Body of pancreas (tissue), 4 donors: ENCODE measurements at places on chromosomes 2 and 18.

GRCh38 chr2:120613742-120614571 is 121.7 kb upstream of the GLI2 start:
- no peak for DNase-seq
- no peaks in the 10 kb centered on the region for H3K4me1 ChIP-seq

GRCh38 chr2:229032608-229033234 is 238.4 kb downstream of the PID1 start:
- H3K4me1 ChIP-seq: no peaks in the 10 kb centered on the region
- no peak overlapping the region for H3K4me3 ChIP-seq
- H3K27me3 ChIP-seq: no peaks in the 10 kb centered on the region

GRCh38 chr18:42086288-42086687 is 131.3 kb downstream of the PIK3C3 start:
- no peaks in the 10 kb centered on the region for H3K36me3 ChIP-seq
- no peaks in the 10 kb centered on the region for H3K4me1 ChIP-seq
- H3K27me3 ChIP-seq: no peaks in the 10 kb centered on the region
- no peak for DNase-seq
- H3K27ac ChIP-seq: no peak overlapping the region

- no peak overlapping the region for H3K4me3 ChIP-seq
- peak overlapping the region; percentile 26 for H3K27ac ChIP-seq
- no peaks in the 10 kb centered on the region for H3K27me3 ChIP-seq
- peaks cover 13% of the 10 kb centered on the region for H3K36me3 ChIP-seq
- H3K4me1 ChIP-seq: peaks cover 25% of the 10 kb centered on the region
- DNase-seq: no peak
Observed at GRCh38 chr2:25230198-25230947, 62.0 kb upstream of the POMC start.

DNA sequence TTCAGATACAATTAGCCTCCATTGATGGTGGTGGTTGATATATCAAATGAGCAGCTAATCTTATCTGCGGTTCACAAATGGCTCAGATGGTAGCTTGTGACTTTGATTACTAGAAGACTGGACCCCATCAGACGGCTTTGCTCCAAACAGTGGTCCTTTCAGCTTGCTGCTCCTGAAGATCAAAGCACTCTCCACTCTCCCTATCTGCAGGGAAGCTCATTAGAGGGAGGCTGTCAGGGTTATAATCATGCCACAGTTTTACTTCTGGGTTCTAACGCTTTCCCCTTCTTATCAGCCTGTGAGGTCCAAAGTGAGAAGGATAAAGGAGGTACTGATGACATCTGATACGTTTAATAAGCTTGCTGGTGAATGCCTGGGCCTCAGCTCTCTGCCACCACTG is 247.1 kb upstream of the NT5C1B start:
- no peak overlapping the region for H3K27ac ChIP-seq
- DNase-seq: no peak
- H3K27me3 ChIP-seq: no peaks in the 10 kb centered on the region

- no peak overlapping the region for H3K27ac ChIP-seq
- no peaks in the 10 kb centered on the region for H3K4me1 ChIP-seq
- no peaks in the 10 kb centered on the region for H3K27me3 ChIP-seq
- DNase-seq: no peak
- no peak overlapping the region for H3K4me3 ChIP-seq
- H3K36me3 ChIP-seq: no peaks in the 10 kb centered on the region
Observed at GRCh38 chr18:24378598-24378997, 19.0 kb downstream of the OSBPL1A start.

DNA sequence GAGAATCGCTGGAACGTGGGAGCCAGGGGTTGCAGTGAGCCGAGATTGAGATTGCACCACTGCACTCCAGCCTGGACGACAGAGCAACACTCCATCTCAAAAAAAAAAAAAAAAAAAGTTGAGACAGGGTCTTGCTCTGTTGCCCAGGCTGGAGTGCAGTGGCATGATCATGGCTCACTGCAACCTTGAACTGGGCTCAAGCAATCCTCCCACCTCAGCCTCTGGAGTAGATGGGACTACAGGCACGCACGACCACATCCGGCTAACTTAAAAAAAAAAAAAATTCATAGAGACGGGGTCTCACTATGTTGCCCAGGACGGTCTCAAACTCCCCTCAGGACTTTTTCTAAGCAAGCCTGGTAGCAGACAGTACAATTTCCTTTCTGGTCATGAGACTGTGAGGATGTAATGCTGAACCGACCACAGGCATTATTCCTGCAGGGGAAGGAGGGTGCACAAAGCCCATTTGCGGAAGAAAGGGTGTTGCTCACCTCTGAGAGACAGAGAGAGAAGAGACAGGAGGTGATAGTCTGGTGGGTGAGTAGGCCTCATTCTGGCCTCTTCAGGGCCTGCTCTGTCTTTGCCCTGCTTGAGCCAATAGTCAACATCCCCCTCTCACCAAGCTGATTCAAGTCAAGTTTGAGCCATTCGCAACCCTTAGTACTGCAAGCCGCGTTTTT is 205.3 kb downstream of the ZFP36L2 start:
- no peaks in the 10 kb centered on the region for H3K27me3 ChIP-seq
- H3K36me3 ChIP-seq: no peaks in the 10 kb centered on the region
- H3K4me3 ChIP-seq: no peak overlapping the region
- H3K4me1 ChIP-seq: peaks cover 64% of the 10 kb centered on the region
- H3K27ac ChIP-seq: peak overlapping the region; percentile 53

- H3K27me3 ChIP-seq: no peaks in the 10 kb centered on the region
- H3K4me3 ChIP-seq: no peak overlapping the region
- DNase-seq: no peak
- H3K4me1 ChIP-seq: no peaks in the 10 kb centered on the region
Observed at GRCh38 chr2:119263656-119264055, 40.0 kb downstream of the STEAP3 start.

DNA sequence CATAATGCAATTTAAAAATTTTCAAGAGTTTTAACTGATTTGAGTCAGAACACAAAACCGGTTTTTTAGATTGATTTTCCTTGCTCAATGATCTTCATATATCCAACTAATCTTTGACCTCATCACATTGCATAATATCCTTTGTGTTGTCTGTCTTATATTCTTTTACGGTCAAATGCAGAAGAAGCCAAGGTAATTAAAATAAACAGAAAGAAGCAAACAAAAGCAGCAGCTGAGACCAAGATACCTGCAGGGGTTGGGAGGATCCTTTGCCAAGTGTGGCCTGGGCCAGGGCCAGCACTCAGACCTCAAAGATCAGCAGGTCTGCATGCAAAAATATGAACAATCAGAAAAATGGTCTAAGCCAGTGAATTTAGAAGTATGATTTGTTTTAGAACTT is 428.9 kb upstream of the NETO1 start:
- H3K4me3 ChIP-seq: no peak overlapping the region
- H3K4me1 ChIP-seq: no peaks in the 10 kb centered on the region
- no peaks in the 10 kb centered on the region for H3K27me3 ChIP-seq
- no peaks in the 10 kb centered on the region for H3K36me3 ChIP-seq

- no peak for DNase-seq
- no peak overlapping the region for H3K27ac ChIP-seq
- no peaks in the 10 kb centered on the region for H3K36me3 ChIP-seq
- no peaks in the 10 kb centered on the region for H3K4me1 ChIP-seq
Observed at GRCh38 chr2:191081411-191082155, 67.6 kb upstream of the STAT1 start.

GRCh38 chr2:134367213-134367612 is 113.3 kb downstream of the MGAT5 start:
- H3K27ac ChIP-seq: no peak overlapping the region
- no peak for DNase-seq

GRCh38 chr2:18833941-18834340 is 244.6 kb upstream of the NT5C1B start:
- H3K27ac ChIP-seq: no peak overlapping the region
- H3K27me3 ChIP-seq: no peaks in the 10 kb centered on the region
- H3K36me3 ChIP-seq: no peaks in the 10 kb centered on the region
- no peak overlapping the region for H3K4me3 ChIP-seq
- no peak for DNase-seq
- peaks cover 32% of the 10 kb centered on the region for H3K4me1 ChIP-seq

DNA sequence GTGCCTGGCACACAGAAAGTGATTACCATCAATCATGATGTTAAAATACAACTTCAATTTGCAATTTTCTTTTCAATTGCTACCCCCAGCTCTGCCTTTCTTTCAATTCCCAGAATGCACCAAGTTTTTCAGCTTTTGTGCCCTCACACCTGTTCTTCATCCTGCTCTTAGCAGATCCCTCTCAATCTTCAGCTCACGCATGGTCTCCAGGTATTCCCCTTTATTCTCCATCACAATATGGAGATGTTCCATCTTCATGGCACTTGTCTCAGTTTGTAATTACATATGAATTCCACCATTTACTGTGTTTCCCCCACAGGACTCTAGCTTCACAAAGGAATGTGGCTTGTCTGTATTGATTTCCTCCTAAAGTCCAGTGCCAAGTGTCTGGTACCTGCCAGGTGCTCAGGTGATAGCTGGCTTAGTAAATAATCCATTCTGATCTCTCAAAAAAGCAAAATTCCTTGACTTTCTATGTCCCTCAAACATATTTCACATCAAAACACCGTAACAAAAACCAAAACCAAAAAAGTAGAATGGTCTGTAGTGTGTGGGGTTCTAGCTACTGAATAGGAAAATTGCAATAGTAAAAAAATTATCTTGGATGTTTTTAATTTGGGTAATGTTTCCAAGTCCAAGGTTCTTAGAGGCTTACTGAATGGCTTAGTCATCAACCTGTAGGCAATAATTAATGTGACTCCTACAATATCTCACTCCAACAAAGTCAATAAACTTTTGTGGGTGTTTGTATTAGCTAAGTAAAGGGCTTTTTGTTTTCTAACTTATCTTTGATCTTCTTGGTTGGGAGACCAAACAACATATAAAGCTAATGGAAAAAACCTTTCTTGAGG is 2.9 kb upstream of the INSIG2 start:
- no peaks in the 10 kb centered on the region for H3K27me3 ChIP-seq
- peaks cover 46% of the 10 kb centered on the region for H3K4me1 ChIP-seq
- H3K4me3 ChIP-seq: no peak overlapping the region
- H3K36me3 ChIP-seq: no peaks in the 10 kb centered on the region
- no peak for DNase-seq
- H3K27ac ChIP-seq: peak overlapping the region; percentile 41

DNA sequence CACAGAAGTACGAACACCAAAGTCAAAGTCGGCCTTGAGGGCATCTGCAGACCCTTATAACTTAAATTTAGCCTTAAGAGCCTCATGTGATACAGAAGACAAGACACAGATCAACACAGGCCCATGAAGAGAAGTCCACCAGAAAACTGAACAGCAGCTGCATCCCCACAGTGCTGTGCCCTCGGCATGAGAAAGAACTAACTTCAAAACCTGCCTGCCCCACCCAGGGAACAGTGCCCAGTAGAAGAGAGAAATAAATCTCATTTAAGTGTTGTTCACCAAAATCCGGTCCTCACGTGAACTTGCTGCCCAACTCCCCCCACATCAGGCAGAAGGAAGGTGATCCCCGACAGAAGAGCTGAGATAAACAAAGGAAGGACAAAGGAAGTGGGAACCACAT is 73.7 kb downstream of the PXDN start:
- H3K4me3 ChIP-seq: no peak overlapping the region
- H3K27ac ChIP-seq: no peak overlapping the region
- H3K4me1 ChIP-seq: no peaks in the 10 kb centered on the region
- no peaks in the 10 kb centered on the region for H3K27me3 ChIP-seq
- no peaks in the 10 kb centered on the region for H3K36me3 ChIP-seq
- DNase-seq: no peak

- H3K27ac ChIP-seq: no peak overlapping the region
- H3K4me1 ChIP-seq: no peaks in the 10 kb centered on the region
- H3K36me3 ChIP-seq: no peaks in the 10 kb centered on the region
- H3K27me3 ChIP-seq: no peaks in the 10 kb centered on the region
- no peak overlapping the region for H3K4me3 ChIP-seq
Observed at GRCh38 chr2:220315098-220315823, 687.8 kb downstream of the SLC4A3 start.

GRCh38 chr2:127159543-127159942 is 52.6 kb upstream of the BIN1 start:
- H3K4me3 ChIP-seq: no peak overlapping the region
- H3K36me3 ChIP-seq: no peaks in the 10 kb centered on the region
- H3K4me1 ChIP-seq: no peaks in the 10 kb centered on the region

DNA sequence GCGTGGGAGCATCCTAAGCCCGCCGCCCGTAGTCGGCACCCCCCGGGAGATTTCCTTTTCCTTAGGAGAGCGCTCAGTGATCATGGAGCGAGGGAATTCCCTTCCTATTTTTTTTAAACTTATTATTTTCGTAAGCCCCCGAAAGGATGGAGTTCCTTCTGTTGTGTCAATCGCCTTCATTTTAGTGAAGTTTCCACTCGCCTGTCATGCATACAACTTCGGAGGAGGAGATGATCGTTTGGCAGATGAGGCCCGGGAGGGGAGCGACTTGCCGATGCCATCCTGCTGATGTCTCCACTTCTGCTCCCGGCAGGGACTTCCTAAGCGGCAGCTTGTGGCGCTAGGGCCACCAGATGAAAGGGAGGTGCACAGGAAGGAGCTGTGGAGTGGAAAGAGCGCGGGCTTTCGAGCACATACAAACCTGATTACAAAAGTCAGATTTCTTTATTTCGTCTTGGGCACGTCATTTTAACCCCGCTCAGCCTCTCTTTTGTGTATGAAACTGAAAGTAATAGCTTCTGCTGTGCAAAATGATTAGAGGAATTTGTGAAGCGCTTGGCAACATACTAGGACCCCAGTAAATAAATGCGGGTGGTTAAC is at the start of gene ADGRF3:
Gene ADGRF3, minus strand, starts transcription at position 336 of the 600 bp plus-strand sequence. CDS start 555 bp downstream, outside the sequence.
- peak within 1 kb of the TSS; percentile 96 for H3K27ac ChIP-seq
- no peaks in the 10 kb centered on the region for H3K36me3 ChIP-seq
- H3K4me3 ChIP-seq: peak within 1 kb of the TSS; percentile 94
- DNase-seq: peak; percentile 72
- H3K4me1 ChIP-seq: peaks cover 29% of the 10 kb centered on the region

- no peaks in the 10 kb centered on the region for H3K36me3 ChIP-seq
- H3K27me3 ChIP-seq: no peaks in the 10 kb centered on the region
- H3K4me1 ChIP-seq: no peaks in the 10 kb centered on the region
- H3K4me3 ChIP-seq: no peak overlapping the region
Observed at GRCh38 chr2:167607731-167608130, 639.7 kb downstream of the STK39 start.

DNA sequence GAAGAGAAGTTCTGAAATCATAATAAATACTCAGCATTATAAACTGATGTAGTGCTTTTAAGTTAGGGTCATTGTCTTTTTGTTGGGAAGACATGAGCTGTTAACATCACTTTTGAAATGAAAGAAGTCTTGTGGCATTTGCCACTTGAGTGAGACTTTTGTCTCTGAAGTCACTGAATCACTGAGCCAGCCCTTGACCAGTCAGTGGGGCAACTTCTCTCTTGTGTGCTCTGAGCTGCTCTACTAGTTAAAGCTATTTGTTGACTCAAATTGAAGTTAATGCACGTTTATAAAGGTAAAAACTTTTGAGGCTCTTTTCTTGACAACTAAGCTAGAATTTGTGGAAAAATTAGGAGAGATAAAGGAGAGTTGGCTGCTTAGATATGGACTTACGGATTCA is 6.7 kb downstream of the WDR43 start:
- no peak for DNase-seq
- H3K4me3 ChIP-seq: no peak overlapping the region
- H3K27me3 ChIP-seq: no peaks in the 10 kb centered on the region
- H3K27ac ChIP-seq: no peak overlapping the region

- H3K4me1 ChIP-seq: peaks cover 8% of the 10 kb centered on the region
- no peaks in the 10 kb centered on the region for H3K36me3 ChIP-seq
- H3K4me3 ChIP-seq: peak overlapping the region; percentile 32
- H3K27me3 ChIP-seq: no peaks in the 10 kb centered on the region
- DNase-seq: peak; percentile 71
Observed at GRCh38 chr2:176638167-176639015, 369.1 kb downstream of the MTX2 start.

- no peak overlapping the region for H3K27ac ChIP-seq
- DNase-seq: no peak
- H3K27me3 ChIP-seq: no peaks in the 10 kb centered on the region
- H3K4me1 ChIP-seq: peaks cover 4% of the 10 kb centered on the region
- H3K36me3 ChIP-seq: no peaks in the 10 kb centered on the region
Observed at GRCh38 chr2:61857224-61857623, 3.4 kb upstream of the FAM161A start.
